ENCODE measurements at places on chromosomes 12 and 14.
A peak's percentile ranks its signal among the peaks of the same experiment; 100 is the strongest.

- DNase-seq = no peak
Observed at GRCh38 chr14:41872931-41873685, 266.4 kb downstream of the LRFN5 start.

DNA sequence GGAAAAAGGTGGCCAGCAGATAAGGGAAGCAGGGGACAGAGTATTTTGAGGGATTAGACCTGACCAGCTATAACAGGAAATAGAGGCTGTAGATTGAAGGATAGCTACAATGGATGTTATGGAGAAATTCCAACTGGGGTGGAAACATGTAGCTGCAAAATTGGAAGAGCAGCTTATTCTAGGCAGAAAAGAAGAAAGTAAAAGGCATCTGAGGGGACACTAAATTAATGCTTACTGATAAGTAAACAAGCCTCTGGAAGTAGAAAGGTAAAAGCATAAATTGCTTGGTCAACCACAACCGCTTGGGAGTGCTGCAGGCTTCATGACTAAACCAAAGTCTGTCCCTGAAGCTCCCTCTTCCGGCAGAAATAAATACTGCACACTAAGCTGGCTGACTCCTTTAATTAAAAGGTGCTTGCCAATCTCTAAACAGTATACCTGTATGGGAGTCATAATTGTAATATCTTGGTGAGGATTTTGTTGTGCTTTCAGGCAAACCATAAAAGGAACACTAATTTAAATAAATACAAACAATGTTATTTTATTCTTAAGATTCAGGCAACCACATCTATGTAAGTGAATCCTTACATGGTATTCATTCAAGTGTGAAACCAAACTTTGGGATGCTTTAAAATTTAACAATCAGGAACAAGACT is 7.7 kb downstream of the UBC start:
- peak; percentile 94 for DNase-seq

DNA sequence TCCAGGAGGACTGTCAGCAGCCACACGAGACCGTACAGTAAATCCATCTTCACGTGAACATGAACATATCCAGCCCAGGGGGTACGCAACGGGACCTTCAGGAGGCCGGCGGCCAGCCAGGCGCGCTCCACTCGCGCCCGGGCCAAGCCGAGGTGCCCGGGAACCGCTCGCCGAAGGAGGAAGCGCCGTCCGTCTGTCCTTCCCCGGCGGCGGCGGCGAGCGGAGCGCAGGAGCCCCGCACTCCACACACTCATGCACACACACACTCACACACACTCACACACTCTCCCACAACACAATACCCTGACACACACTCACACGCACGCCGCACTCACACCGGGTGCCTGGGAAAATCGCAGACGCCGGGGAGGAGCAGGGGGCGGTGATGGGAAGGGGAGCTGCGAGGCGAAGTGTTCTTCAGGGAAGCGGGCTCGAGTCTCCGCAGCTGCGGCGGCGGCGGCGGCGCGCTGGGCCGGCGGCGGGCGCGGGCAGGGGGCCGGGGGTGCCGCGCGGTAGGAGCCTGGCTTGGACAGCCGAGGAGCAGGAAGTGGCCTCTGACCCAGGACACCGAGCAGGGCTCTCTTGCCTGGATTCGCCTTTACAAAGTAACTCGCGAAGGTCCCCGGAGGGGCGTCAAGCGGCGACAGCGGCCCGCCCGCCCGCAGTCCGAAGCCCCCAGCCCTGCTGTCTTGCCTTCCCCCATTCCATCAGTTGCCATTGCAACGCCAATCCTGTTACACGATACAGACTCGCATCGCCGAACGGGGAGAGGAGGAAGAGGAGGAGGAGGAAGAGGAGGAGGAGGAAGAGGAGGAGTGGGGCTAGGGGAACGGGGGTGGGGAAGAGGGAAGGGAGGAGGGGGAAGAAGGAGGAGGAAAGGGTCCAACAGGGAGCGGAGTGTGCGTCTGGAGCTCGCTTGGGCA is 601 bp downstream of the MDGA2 start:
- no peak for DNase-seq

- DNase-seq = peak; percentile 15
Observed at GRCh38 chr14:95498622-95499353, 17.7 kb downstream of the SYNE3 start.

- DNase-seq = no peak
Observed at GRCh38 chr14:62665286-62665685, 380.0 kb downstream of the KCNH5 start.

DNA sequence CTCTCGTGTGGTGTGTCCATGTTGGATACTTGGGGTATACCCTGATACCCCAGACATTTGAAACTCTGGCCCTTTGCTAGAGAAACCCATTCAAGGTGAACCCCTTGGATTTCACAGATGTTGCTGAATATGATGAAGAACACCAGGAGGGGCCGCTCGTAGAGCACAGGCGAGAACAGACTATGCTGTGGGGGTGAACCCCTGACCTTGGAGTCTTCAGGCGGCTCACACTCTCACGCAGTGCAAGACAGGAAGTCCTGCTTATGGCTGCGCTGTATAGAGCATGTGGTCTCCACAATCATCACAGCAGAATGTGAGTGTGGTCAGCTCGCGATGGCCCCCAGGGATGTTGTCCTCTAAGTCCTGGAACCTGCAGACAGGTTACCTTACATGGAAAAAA is 60.4 kb downstream of the SLC15A4 start:
- DNase-seq = no peak

- no peak for DNase-seq
Observed at GRCh38 chr14:94411638-94412037, 23.2 kb upstream of the SERPINA1 start.

DNA sequence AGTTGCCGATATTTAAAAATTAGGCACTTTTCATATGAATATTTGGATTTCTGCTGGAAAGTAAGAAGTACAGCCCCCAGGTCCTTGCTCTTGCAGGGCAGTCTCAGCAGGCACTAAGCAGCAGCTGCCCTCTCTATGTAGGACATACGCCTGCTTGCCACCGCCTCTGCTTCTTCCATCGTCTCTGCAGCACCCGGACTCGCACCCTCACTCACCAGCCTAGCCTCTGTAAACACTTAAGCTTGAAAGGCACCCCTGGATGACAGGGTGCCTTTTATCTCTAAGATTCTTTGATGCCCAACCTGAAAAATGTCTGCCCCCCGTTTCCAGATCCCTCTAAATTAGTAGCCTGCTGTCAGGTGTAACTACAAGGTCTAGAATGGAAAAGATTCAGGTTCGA is 19.0 kb downstream of the OTUB2 start:
- DNase-seq = no peak

DNA sequence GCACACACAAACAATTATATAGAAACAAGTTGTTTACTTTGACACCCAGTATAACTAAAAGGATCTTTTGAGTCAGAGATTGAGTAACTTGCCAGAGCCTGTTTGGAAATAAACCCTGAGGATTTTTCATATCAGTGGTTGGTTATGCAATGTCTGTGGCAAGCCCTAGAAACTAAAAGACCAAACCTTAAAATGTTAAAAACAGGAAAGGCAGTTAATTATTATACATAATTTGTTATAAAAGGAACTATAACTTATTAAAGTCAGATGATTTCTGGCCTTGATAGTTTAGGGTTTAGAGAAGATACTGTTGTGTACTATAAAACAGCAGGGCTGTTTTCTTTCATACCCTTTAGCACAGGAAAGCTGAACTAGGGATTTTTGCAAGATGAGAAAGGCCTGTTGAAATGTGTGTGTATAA is 44.1 kb downstream of the PSEN1 start:
- DNase-seq = no peak

DNA sequence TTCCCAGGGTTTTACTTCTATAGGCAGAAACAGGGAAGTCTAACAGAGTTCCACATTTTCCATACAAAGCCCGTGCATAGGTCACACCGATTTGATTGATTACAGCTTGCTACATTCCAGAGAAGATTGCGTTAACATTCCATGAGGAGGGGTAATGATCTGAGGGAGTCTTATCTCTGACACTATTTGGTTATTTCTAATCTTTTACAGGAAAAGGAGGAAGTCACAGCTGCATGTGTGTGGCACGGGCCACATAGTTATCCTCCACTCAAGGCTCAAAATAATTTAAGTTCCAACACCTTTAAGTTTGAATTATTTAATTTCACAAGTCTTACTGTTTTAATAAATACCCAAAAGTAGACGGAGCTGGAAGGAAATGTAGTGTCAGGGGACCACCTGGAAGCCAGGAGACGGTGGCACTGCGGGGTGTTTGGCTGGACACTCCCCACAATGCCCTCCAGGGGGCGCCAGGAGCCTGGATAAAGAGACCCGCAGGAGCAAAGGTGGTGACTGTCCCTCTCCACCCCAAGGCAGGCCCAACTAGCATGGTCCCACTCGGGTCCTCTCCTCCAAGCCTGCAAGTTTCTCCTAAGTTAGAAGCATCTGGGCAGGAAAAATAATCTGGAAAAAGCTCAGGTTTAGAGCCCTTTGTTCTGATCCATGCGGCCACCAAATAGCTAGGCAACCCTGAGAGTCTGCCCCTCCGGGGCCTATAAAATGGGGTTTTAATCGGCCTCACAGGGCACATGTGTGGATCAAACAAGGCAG is 20.2 kb downstream of the KRT8 start:
- peak; percentile 84 for DNase-seq

GRCh38 chr12:94590428-94590827 is 59.9 kb downstream of the TMCC3 start:
- DNase-seq = no peak

- no peak for DNase-seq
Observed at GRCh38 chr12:9971181-9971580, at the start of gene CLEC12A. CLEC12A (plus strand) TSS chr12:9971409; CDS start chr12:9971597, 188 bp downstream.

DNA sequence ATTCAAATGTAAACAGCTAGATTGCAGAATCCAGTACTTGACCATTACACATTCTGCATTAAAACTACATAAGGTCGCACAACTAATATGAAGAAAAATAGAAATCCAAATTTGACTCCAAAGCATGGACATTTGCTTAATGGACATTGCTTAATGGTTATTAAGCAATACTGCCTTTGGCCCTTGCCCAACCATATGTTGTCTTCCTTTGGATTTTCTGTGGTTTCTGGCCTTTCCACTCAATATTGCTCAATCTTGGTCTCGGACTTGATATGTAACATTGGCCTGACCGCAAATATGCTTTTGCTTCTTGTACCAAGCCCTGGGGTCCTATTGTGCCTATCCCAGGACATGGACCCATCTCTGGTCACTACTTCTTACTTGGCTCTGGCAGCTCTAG is 67.2 kb downstream of the PTPRR start:
- DNase-seq = no peak

GRCh38 chr14:21556378-21557083 is 23.3 kb downstream of the OR10G3 start:
- no peak for DNase-seq

DNA sequence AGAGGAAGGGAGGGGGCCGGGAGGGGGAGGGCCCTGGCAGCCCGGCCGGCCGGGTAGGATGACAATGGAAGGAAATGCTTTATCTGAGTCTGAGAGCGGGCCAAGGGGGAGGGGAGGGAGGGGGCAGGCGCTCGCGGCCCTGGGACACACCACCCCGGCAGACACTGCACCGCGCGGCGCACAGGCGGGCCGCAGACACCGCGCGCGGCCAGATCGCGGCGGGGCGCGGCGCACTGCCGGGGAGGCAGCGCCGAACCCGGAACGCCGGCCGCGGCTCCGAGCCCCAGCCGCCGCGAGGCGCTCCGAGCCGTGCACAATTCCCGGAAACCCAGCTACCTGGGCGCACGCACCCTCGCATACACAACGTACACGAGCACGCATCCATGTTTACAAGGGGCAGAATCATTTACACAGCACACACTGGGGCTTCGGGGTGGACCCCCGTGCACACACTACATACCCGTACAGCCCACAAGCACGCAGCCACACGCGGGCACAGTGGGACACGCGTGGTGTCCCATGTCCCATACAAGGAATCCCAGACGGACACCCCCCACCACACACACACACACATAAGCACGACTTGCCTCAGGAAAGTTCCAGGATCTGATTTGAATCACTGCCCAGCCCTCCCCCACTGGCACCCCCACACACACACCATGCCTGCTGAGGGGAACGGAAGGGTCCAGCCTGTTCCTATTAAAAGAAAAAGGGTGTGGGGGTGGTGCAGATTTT is at the start of gene HDAC7:
TSS of gene HDAC7 (minus strand) at position 8 of the 735 bp plus-strand sequence. CDS start 118 bp downstream, outside the sequence.
- DNase-seq = peak; percentile 88

All from activated naive CD4-positive, alpha-beta T cell treated with anti-CD3 and anti-CD28 coated beads, Interleukin-2, amount 10 ng/mL, durations not matched to agents 7 days and 5 days (primary cell).